ENCODE measurements at places on chromosomes 11 and 22.
A peak's percentile ranks its signal among the peaks of the same experiment; 100 is the strongest.

- DNase-seq = no peak
Observed at GRCh38 chr11:122271137-122271536, 155.1 kb upstream of the BLID start.

- DNase-seq = no peak
Observed at GRCh38 chr11:82267186-82267585, 466.5 kb downstream of the FAM181B start.

DNA sequence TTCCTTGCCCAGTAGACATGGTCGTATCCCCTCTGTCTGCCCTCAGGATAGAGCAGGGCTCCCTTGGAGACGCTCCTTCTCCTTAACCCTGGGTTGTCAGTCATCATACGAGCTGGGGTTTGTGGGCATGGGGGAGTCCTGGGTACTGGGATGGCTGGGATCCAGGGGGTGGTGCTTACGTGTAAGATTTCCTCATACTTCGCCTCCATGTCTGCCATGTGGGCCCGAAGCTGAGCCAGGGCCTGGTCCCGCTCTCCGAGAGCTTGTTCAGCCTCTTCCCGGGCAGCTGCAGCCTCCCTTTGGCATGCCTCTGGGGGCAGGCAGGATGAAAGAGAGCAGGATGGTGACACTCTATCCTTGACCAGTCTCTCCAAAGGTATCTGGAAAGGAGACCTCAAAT, 5.3 kb downstream of the NHERF4 start:
- DNase-seq = no peak

- DNase-seq = no peak
Observed at GRCh38 chr22:44828193-44828592, 75.8 kb downstream of the ARHGAP8 start.

- DNase-seq = no peak
Observed at GRCh38 chr11:78380615-78381051, 37.0 kb downstream of the GAB2 start.

GRCh38 chr11:42329929-42330565, 870.6 kb upstream of the LRRC4C start:
- DNase-seq = no peak

DNA sequence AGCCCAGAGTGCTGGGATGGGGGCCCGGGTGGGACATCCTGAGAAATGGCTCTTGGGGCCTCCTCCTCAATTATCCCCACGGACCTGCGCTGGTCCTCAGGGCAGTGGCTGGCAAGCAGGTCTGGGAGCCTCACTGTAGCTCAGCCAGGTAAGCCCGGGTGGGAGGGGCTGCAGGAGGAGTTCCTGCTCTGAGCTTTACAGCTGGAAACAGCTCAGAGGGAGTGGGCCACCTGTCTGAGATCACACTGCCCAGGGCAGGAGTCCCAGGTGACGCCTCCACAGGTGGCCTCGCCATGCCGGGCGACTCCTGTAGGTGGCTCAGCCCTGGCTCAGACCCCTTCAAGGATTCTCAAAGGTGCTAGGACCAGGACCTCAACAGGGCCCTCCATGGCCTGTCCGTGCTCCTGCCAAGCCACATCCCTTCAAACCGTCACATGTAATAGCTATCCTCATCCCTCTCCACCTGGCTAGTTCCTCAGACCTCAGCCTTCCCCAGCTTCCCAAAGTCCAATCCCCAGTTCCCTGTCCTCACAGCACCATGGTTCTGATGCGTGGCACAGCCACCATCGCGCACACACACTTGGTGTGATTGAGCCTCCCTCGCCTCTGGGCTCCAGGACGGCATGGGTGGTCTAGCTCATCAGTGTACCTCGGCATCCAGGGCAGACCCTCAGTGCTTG, 3.6 kb upstream of the TSSK2 start:
- DNase-seq = no peak

GRCh38 chr22:29351042-29351441, 35.5 kb upstream of the RASL10A start:
- no peak for DNase-seq

DNA sequence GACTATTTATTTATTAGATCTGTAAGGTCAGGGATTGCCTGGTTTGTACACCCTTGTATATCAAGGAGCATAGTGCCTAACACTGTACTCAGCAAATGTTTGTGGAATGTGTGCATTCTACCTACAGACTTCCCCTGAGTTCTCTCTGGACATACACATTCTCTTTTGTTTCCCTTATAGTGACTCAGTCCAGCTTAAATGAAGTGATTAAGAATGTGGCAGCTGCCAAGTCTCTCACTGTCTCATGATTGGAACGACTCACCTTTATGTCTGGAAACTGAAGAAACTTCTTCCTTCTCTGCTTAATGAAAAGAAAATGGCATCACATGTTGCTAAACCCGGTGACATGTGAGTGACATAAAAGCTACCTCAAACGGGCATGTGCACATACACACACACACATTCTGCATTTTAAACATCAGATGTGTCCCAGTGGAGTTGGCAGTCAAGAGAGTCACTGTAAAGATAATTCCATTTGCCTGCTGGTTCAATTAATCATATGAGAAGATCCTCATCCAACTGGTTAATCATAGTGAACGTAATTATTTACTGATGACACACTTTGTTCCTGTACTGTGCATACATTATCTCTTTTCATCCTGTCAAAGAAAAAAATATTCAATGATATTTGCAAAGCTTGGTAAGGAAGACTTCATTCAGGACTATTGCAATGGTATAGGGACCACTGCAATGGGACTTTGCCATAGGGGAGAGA, 42.8 kb downstream of the GLYAT start:
- DNase-seq = no peak

DNA sequence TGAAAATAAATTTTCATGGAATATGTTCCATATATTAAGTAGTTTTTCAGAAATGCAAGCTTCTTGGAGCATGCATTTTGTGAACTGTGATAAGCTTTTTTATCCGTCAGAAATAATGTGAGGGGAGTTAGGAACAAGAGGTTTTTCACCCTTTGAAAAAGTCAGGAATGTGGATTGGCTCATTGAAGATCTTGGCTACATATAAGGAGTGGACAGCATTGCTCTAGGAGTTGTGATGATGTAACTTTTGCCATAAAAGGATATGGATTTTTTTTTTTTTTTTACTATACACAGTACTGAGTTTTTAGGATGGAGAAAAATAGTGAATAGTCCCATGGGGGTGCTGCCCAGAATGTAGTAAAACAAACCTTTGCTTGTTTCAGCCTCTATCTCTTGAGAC, 180.2 kb downstream of the NAV2 start:
- DNase-seq = no peak

GRCh38 chr11:69670158-69670845, 4.9 kb downstream of the LTO1 start:
- peak; percentile 50 for DNase-seq

DNA sequence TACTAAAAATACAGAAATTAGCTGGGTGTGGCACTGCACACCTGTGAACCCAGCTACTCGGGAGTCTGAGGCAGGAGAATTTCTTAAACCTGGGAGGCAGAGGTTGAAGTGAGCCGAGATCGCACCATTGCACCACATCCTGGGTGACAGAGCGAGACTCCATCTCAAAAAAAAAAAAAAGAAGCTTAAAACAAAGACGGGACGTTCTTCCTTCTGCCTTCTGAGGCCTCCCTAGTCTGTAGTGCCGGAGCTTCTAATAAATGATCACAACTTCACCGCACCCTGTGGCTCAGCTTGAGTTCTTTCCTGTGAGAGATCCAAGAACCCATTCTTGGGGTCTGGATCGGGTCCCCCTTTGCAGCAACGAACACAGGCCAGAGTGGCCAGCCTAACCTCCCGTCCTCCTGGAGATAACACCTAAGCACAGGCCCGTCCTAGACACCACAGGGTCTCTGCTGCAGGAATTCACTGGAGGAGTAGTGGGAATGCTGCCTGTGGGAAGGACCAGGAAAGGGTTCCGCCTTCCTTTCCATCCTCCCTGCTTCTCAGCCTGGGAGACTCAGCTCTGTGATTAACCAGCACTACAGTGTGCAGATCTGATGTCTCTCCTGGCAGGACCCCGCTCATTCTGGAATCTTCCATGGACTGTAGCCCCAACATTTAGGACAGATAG, 2.2 kb upstream of the APOBEC3H start:
- DNase-seq = no peak

DNA sequence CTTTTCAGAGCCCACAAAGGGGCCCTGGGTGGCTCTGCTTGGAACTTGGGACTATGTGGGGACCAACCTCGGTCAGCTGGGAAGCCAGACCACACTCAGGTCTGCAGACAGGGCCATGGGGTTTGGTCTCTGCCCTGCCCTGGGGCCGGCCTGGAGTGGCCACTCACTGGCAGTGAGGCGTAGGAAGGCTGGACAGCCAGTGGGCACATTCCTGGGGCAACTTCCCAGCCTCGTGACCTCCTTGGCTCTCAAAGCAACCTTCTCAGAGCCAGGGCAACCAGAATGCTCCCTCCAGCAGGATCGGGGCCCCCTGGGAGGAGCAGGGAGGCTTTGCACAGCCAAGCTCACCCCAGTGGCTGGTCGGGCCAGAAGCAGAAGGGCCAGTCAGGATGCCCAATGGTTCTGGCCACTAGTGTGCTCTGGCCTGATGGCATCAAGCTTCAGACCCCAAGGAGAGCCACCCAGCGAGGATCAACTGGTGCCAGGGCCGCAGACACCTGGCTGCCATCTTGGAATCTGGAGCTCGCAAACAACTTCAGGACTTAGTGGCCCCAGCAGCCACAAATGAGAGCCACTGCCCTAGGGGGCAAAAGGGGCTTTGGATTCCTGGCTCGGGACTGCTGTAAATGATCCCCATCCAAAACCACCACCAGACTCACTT, 87.1 kb downstream of the MYEOV start:
- DNase-seq = no peak

- DNase-seq = no peak
Observed at GRCh38 chr11:1059759-1060158, 14.9 kb upstream of the MUC2 start.

- no peak for DNase-seq
Observed at GRCh38 chr11:126140201-126140925, 71.1 kb downstream of the RPUSD4 start.

DNA sequence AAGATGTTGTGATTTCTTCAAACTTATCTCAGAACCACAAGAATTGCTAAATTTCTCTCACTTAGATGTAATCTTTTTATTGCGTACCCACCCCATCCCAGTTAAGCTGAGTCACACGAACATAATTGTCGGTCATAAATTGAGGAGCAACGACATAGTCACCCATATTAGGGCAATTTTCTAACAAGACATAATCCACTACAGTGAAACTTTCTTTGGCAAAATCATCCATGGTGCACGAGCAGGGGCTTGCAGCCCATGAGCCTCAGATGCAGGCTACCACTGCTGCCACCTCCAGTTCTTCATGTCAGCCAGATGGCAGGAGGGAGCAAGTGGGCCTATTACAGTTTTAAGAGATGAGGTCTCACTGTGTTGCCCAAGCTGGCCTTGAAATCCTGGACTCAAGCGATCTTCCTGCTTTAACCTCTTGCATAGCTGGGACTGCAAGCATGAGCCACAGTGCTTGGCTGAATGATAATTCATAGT, 70.3 kb upstream of the GRK2 start:
- DNase-seq = no peak

DNA sequence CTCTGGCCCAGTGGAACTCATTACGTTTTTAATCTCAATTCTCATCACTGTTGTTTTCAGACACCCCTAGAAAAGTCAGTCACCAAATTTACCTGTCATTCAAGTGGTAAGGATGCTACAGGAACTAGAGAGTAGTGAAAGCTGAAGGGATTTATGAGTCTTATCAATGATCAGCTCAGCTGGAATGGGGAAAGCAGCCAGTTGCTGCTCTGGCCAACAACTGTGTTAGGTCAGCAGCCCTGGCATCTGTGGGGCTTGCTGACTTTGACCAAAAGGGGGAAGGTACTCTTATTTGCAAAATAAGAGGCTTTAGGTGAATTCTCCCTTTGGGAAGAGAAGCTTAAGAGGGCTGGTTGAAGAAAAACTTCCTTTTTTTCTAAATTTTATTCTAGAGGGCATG, 76.2 kb upstream of the HORMAD2 start:
- DNase-seq = no peak

- no peak for DNase-seq
Observed at GRCh38 chr11:64445651-64446050, 86.7 kb downstream of the RPS6KA4 start.

- DNase-seq = peak; percentile 51
Observed at GRCh38 chr22:38843201-38843656, 599 bp downstream of the NPTXR start.

GRCh38 chr11:91199866-91200265, 977.0 kb upstream of the CHORDC1 start:
- no peak for DNase-seq

- no peak for DNase-seq
Observed at GRCh38 chr11:124612045-124612444, 817 bp downstream of the PANX3 start.

- DNase-seq = no peak
Observed at GRCh38 chr22:39132281-39132680, 20.2 kb downstream of the CBX7 start.

- DNase-seq = no peak
Observed at GRCh38 chr11:124039557-124039956, 1.6 kb downstream of the OR10G7 start.

DNA sequence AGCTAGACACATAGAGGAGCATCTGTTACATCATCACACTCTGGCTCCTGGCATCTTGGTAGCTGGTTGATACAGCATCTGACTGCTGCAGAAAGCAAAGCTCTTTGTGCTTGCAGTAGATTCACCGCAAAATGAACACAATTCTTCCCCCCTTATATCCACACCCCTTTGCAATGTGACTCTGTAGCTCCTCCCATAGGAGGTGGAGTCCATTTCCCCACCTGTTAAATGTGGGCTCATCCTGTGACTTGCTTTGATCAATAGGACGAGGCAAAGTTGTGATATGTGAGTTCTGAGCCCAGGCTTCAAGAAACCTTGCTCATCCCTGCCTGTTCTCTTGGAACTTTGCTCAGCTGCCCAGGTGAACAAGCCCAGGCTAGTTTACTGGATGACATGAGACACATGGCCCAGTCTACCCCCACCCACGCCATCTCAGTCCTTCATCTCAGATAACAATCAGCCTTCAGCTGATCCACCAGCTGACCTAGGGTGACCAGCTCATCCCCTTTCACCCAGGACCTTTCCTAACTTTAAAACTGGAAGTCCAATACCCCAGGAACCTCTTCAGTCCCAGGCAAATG, 272.2 kb downstream of the TENM4 start:
- DNase-seq = no peak

GRCh38 chr22:29346659-29347058, 31.2 kb upstream of the RASL10A start:
- no peak for DNase-seq

Data from NCI-H510A (cell line).